ENCODE measurements at places on chromosomes 13 and 19. TPM values are rescaled to one million over a fixed set of nuclear protein-coding genes. Genes with fewer than 3 reads are reported as not detected.

The CCNE1 gene
- total RNA-seq = 17.4 TPM

The ASPDH gene
- not detected for total RNA-seq

The ANKRD24 gene
- 0.71 TPM for total RNA-seq

The FSD1 gene
- total RNA-seq = 10.4 TPM

The KLK2 gene
- total RNA-seq = not detected

The ZNF578 gene
- 0.35 TPM for total RNA-seq

The ADAMTSL5 gene
- total RNA-seq = 9.7 TPM

The CYP2F1 gene
- not detected for total RNA-seq

The CGB2 gene
- not detected for total RNA-seq

The ZNF793 gene
- 3.4 TPM for total RNA-seq

The KCTD4 gene
- total RNA-seq = not detected

The FCER2 gene
- total RNA-seq = 52.7 TPM

The MISP gene
- not detected for total RNA-seq

The NCR1 gene
- 0.65 TPM for total RNA-seq

The RNF225 gene
- 2.5 TPM for total RNA-seq

The GRK1 gene
- 0.05 TPM for total RNA-seq

The DENND1C gene
- total RNA-seq = 55.8 TPM

The WDR87 gene
- not detected for total RNA-seq

The ATP1A3 gene
- 4.9 TPM for total RNA-seq

The EIF3K gene
- total RNA-seq = 401 TPM

The ELOF1 gene
- total RNA-seq = 86.4 TPM

Measured in activated T-cell treated with anti-CD3 and anti-CD28 coated beads, Interleukin-2, amount 50 U/mL, for 4 hours (primary cell).